ENCODE measurements at places on chromosomes 6 and 20. TPM values are rescaled to one million over a fixed set of nuclear protein-coding genes. Genes with fewer than 3 reads are reported as not detected.

Gene BPIFB4
- not detected for total RNA-seq

DNA sequence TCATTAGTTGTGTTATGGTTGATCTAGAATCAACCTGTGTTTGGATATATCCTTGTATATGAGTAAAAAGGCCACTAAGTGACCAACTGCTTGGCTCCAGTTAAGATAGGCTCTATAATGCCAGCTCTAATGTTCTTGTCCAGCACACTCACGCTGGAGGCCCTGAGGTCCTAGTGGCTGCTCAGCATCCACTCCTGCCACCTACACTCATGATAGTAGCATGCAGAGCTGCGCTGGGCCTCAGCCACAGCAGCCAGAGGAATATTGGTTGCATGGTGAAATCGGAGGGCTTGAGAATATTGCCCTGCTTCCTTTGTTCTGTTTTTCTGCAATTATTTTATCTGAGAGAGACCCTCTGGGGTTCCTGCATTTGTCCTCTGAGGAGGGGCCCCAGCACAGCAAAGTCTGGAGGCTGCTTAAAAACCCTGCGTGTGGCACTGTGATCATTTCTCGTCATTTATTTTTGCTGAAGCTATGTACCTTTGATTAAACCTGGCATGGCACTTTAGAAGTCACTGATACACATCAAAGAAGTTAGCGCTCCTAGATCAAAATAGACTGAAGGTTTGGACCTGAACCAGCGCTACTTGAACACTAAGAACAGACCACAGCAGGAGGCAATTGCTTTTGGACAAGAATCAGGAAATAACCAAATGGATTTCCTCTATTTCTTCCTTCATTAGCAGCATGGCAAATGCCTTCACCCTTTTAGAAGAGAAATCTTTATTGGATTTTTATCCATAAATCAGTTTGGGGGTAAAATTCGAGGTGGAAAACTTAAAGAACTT, 398.4 kb upstream of the ID4 start:
- H3K4me3 ChIP-seq = no peak overlapping the region
- no peak for DNase-seq
- peaks cover 2% of the 10 kb centered on the region for H3K4me1 ChIP-seq
- H3K27ac ChIP-seq = no peak overlapping the region

DNA sequence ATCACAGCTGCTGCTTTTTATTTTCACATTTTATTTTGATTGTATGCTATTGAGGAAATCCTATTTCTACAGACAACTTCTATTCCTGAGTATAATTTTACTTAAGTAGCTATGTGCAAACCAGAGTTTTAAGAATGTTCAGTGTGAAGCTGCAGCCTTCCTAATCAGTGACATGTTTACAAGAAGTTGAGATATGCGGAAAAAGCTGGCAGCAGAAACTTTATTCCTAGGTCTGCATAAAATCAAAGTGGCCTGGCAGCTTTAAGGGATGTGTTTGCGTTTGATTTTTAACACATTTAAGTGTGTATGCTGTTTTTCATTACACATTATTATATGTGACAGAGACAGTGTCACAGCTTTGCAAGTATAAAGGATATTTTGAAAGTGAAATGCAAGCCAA, 26.3 kb downstream of the MAPK14 start:
- H3K36me3 ChIP-seq = peaks cover 14% of the 10 kb centered on the region
- H3K4me1 ChIP-seq = peaks cover 75% of the 10 kb centered on the region
- no peaks in the 10 kb centered on the region for H3K27me3 ChIP-seq

Gene PRR18
- total RNA-seq = not detected

GRCh38 chr20:17936286-17936760, 32.3 kb downstream of the SNX5 start:
- peak overlapping the region; percentile 0 for H3K4me3 ChIP-seq
- no peak for DNase-seq
- peak overlapping the region; percentile 70 for H3K27ac ChIP-seq
- no peaks in the 10 kb centered on the region for H3K36me3 ChIP-seq
- peaks cover 50% of the 10 kb centered on the region for H3K4me1 ChIP-seq

GRCh38 chr6:157563611-157564284, 182.8 kb downstream of the ZDHHC14 start:
- no peaks in the 10 kb centered on the region for H3K27me3 ChIP-seq
- H3K27ac ChIP-seq = no peak overlapping the region
- H3K36me3 ChIP-seq = no peaks in the 10 kb centered on the region
- H3K4me3 ChIP-seq = no peak overlapping the region
- H3K4me1 ChIP-seq = no peaks in the 10 kb centered on the region

Gene ADAT2
- 3.4 TPM for total RNA-seq

GRCh38 chr6:120473804-120474203, 860.5 kb downstream of the TBC1D32 start:
- no peak for DNase-seq
- no peaks in the 10 kb centered on the region for H3K36me3 ChIP-seq
- no peak overlapping the region for H3K4me3 ChIP-seq
- no peak overlapping the region for H3K27ac ChIP-seq
- no peaks in the 10 kb centered on the region for H3K27me3 ChIP-seq
- no peaks in the 10 kb centered on the region for H3K4me1 ChIP-seq

Gene WFDC10A
- not detected for total RNA-seq

Gene LAMA2
- total RNA-seq = 144 TPM

Gene COL11A2
- 0.19 TPM for total RNA-seq

Gene TMEM170B
- 5.5 TPM for total RNA-seq

DNA sequence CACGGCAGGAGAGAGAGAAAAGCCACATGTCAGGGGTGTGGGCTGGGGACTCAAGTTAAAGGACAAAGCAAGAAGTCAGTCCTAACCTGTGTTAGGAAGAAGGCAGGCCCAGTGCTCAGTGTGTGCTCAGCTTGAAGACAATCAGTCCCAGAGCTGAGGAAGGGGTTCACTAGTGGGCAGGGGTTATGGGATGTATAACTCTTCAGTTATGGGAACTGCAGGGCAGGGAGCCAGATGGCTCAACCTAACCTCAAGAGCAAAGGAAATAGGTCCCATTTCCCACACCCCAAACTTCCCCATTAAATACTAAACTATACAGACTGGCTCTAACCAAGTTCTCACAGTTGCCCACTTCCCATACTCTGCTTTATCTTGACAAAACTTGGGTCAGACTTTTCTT, 7.4 kb upstream of the SSTR4 start:
- no peak for DNase-seq
- H3K27ac ChIP-seq = no peak overlapping the region
- H3K36me3 ChIP-seq = no peaks in the 10 kb centered on the region
- peaks cover 6% of the 10 kb centered on the region for H3K27me3 ChIP-seq
- no peaks in the 10 kb centered on the region for H3K4me1 ChIP-seq
- no peak overlapping the region for H3K4me3 ChIP-seq

GRCh38 chr6:113574147-113574546, 283.0 kb upstream of the MARCKS start:
- no peak for DNase-seq
- H3K4me3 ChIP-seq = no peak overlapping the region
- peaks cover 17% of the 10 kb centered on the region for H3K4me1 ChIP-seq
- no peaks in the 10 kb centered on the region for H3K36me3 ChIP-seq

Gene HSPA12B
- total RNA-seq = 8.9 TPM

GRCh38 chr20:63554361-63555278, 661 bp downstream of the FNDC11 start:
- no peak overlapping the region for H3K27ac ChIP-seq
- DNase-seq = no peak
- peaks cover 12% of the 10 kb centered on the region for H3K27me3 ChIP-seq
- H3K4me3 ChIP-seq = peak overlapping the region; percentile 71

Gene WFDC2
- not detected for total RNA-seq
